ENCODE measurements at places on chromosomes 5 and 9.

- DNase-seq = no peak
Observed at GRCh38 chr5:79795764-79796398, 106.2 kb downstream of the CMYA5 start.

DNA sequence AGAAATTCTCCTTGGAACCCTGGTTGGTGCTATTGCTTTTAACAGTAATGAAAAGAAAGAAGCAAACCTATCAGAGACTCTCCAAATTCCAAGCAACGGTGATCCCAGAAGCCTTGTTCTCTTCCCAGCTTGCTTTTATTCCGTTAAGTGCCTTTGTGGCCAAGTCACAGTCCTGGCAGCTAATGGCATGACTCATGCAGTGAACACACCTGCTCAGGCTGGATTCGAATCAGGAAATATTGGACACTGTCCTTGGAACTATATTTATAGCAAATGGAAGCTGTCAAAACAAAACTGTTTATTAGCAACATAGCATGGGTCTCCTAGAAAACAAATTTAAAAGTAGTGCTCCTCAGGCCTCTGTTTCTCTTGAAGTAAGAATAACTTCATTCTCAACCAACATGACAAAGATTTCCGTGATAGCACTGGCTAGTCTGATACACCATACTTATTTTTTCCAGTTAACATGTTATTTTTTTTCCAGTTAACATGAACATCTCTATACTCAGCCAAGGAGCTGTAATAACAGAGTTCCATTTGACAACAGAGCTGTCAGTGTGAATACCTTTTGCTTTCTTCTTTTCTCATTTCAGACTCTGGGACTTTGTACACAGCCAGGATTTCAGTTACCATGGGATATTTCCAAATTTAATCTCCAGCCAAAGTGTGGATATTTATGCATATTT, 502.4 kb downstream of the GADD45G start:
- DNase-seq = no peak

DNA sequence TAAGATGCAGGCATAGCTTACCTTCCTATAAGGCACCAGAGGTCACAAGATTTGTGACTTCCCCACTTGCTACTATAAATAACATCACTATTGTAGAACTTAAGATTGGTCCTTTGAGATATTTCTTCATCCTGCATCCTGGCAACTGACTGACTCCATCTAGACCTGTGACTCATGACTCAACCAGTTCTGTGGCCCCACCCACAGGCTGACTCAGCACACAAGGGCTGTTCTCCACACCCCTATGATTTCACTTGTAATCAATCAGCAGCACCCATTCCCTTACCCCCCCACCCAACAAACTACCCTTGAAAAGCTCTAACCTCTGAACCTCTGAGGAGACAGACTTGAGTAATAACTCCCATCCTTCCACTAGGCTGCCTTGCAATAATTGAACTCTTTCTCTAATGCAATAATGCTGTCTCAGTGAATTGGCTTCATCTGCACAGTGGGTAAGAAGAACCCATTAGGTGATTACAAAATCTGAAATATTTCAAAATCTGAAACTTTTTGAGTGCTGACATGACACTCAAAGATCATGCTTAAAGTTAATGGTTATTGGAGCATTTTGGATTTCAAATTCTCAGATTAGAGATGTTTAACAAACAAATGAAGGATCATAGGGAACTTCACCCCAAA, 296.7 kb downstream of the ARL15 start:
- DNase-seq = no peak

DNA sequence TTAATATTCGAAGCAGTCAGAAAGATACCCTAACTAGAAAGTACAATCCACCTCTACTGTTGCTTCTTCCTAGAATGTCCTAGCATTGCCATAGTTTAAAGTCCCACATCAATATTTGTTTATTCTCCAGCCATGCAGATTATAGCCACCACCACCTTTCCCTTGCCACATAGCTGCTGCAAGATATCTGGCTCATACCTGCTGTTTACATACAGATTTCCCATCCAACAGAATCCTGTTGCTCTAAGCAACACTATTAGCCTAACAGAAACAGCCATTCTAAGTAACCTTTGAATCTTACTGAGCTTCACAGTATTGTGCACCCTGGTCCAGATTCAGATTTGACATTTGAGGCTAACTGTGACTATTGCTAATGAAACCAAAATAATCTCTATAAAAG, 45.6 kb downstream of the GNAQ start:
- no peak for DNase-seq

- DNase-seq = no peak
Observed at GRCh38 chr5:79845448-79846197, 145.4 kb downstream of the MTX3 start.

GRCh38 chr5:73121119-73121463, 716 bp downstream of the TMEM171 start:
- no peak for DNase-seq

DNA sequence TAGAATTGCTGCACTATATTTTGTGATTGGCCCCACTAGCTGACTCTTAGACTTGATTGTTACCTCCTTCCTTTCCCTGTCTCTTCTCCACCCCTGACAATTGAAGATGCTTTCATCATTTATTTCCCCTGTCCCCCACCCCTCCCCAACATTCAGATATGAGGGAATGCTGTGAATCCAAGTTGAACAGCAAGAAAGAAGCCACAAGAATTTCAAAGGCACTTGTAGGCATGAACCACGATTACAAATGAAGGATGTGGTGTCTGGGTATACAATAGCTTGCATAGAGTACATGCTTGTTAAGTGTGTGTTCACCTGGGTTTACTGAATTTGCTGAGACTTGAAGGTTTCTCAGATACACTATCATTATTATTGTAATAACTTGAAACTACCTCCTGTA, 78.3 kb upstream of the TRIO start:
- DNase-seq = no peak

DNA sequence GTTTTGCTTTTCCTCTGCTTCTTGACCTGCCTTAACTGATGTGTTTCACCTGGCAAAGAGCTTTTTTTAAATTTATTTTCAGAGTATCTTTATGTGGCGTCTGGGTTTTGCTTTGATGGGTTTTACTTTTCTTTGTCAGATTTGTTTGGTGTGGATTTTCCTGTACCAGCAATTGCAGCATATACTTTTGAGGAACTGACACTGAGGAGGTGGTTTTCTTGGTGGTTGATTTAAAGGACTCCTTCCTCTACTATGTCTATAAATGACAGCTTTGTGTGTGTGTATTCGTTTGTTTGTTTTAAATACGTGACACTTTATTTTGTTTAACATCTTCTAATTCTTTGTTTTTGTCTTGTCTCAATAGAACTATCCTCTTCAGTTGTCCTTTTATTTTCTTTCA, 1071.9 kb upstream of the ARRDC3 start:
- no peak for DNase-seq

DNA sequence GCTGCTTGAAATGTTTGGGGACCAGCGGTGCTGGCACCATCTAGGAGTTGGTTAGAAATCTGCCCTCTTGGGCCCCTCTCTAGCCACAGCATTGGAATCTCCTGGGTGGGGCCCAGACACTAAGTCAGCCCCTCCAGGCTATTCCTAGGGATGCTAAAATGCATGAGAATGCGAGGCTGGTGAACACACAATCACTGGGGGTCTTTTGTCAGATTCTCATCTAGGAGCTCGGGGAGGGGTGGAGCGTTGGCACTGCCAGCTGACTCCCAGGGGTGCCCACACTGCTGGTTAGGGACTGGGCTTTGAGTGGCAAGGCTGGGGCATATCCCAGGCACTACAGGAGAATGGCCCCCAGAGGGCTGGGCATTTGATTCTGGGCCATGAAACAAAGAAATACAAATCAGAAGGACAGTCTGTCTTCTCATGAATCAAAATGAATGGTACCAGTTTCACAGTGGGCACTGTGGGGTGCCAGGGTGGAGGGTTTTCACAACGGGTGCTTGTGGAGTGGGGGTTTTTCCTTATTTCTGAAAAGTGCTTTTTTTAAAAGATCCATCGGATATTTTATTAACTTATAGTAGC, 127.8 kb upstream of the RAPGEF1 start:
- no peak for DNase-seq

GRCh38 chr5:53508125-53508524, 27.7 kb downstream of the FST start:
- no peak for DNase-seq

DNA sequence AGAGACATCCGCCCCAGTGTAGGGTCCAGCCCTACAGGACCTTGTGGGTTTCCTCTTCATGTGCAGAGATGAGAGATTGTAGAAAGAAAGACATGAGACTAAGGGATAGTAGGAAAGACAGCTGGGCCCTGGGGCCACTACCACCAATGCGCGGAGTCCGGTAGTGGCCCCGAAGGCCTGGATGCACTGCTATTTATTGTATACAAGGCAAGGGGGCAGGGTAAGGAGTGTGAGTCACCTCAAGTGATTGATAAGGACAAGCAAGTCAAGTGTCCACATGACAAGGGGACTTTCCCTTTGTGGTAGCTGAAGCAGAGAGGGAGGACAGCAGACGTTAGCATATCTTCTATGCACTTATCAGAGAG, 6.2 kb upstream of the TMEM141 start:
- no peak for DNase-seq

DNA sequence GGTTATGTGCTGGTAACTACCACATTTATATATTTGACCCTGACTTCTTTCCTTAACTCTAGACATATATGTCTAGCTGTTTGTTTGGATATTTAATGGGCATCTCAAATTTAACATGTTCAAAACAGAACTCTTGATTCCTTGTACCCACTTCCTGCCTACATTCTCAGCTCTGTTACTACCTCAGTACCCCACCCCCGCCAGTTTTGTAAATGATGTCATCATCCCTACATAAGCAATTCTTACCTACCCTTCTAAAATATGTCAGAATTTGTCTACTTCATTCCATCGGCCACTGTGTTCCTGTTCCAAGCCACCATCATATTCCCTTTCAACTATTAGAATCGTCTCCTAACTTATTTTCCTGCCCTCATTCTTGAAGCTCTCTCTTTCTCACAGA, 4.8 kb downstream of the RAD50 start:
- no peak for DNase-seq

DNA sequence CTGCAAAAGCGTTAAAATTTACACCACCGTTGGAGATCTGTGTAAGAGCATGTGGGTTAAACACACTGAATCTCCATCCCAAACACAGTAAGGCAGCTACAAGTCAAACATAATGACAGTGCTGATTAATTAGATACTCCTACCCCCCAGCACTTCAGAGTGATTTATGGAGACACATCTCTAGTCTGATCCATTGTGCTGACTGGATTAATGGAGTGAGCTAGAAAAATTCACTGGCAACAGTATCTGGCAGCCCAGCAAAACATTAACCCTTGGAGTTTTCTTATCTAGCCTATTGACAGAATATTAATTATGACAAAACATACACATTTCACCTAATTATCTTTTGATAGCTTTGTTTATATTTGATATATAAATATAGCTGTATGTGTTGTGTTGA, 188.6 kb upstream of the ISL1 start:
- DNase-seq = no peak

DNA sequence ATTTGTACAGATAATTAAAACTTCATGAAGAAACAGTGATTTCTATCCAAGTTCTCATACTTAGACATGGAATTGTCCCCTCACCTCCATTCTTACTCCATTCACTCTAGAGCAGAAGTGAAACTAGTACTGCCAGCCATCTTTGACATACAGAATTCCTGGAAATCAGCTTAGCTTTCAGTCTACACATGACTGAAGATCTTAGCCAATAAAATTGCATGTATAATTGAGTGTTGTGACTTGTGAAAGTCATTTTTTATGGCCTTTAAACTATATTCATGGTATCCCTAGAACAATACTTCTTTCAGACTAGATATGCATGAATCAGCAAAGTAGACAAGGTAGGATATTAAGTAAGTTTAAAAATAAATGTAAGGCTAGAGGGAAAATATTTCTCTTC, 705.2 kb upstream of the ZNF608 start:
- DNase-seq = no peak

GRCh38 chr9:8384091-8384490, 584.5 kb upstream of the DMAC1 start:
- DNase-seq = no peak

DNA sequence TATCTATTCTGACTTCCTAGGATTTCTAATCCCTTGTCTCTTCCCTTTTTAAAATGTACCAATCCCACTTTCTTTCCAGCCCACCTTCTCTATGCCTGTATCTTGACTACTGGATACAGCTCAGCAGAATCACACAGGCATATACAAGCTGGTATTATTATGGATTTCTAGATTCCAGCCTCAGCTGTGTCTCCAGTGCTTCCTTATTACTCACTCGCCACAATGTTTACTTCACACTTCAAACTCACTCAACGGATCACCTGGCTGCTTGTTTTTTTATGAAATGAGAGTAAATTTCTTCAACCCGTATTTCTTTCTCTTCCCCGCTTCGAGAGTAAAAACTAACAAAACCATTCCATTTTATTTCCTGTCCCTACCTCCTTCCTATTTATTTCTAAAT, 38.8 kb downstream of the CWC27 start:
- no peak for DNase-seq

GRCh38 chr5:43854697-43855292, 251.8 kb downstream of the NNT start:
- DNase-seq = no peak

GRCh38 chr5:146410272-146410671, 36.9 kb upstream of the TCERG1 start:
- DNase-seq = no peak

DNA sequence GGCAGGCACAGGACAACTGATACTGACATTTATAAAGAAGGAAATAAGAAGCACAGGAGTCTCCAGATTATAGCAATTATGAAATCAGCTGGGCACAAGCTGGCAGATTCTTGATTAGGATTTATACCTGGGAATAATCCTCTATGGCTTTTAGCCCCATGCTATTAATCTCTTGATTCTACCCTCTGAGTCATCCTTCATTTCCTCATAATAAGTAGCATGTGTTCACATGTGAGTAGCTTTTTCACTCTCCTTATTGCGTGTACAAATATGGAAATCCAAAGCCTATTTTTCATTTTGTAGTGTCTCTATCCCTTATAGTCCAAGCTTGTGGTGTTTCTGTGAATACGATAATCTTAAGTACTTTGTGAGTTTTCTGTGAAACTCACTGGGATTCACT, 185.0 kb upstream of the PRLR start:
- no peak for DNase-seq

DNA sequence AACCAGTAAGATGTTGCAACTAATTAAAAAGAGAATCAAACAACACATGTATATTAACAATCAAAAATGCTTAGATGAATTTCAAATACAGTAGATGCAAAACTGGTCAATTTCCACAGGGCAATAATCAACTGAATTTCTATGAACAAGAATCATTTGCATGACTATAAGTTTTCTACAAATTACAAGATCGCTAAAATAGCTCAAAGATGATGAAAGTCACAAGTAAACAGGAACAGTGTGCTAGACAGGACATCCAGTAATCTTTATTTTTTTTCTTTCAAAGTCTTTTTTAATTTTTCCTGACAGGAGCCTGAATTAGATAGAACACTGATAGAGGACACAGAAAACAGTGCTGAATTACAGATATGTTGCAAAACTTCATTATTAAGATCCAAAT, 608.2 kb upstream of the DAB2 start:
- DNase-seq = no peak

DNA sequence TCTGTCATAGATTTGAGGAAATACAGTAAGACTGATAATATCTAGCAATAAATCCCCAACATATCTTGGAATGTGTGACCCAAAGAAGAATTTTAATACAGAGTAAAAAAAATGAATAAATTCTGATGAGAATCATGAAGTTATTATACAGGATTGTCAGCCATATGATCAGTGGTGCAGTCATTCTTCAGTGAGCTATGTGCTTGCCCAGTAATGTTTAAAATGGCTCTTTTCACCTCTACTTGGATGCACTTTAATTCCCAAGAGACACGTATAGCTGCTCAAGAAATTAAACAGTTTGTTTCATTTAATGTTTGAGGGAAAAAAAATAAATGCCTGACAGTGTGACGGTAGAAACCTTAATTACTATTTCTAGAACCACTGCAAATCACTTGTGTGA, 215.3 kb upstream of the FAM174A start:
- DNase-seq = no peak
